ENCODE measurements at places on chromosomes 5 and 9.

- DNase-seq = no peak
These were observed 205.6 kb downstream of the GADD45G start for GRCh38 chr9:89810431-89810830.

- DNase-seq = no peak
These were observed 155.6 kb downstream of the CRB2 start for GRCh38 chr9:123511326-123512277.

GRCh38 chr5:139294374-139295165 is 1.0 kb downstream of the MATR3 start:
- peak; percentile 94 for DNase-seq

DNA sequence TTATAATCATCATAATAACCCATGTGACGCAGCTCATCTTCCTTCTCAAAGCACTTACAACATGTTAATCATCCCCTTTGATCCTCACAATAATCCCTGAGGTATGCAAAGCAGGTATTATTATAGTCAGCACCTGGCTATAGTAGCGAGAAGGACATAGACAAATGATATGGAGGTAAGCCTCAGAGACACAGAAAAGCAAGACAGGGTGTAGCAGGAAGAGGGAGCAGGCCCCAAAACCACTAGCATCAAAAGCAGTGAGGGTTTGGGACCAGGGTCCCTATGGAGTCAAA is 139.2 kb upstream of the SLC30A5 start:
- peak; percentile 21 for DNase-seq

- no peak for DNase-seq
These were observed 26.4 kb downstream of the NCS1 start for GRCh38 chr9:130198501-130199179.

- no peak for DNase-seq
These were observed 11.1 kb downstream of the URM1 start for GRCh38 chr9:128382261-128382660.

GRCh38 chr5:138623053-138623452 is 47.9 kb upstream of the HSPA9 start:
- DNase-seq = no peak

GRCh38 chr9:107161338-107161737 is 121.7 kb upstream of the RAD23B start:
- no peak for DNase-seq

DNA sequence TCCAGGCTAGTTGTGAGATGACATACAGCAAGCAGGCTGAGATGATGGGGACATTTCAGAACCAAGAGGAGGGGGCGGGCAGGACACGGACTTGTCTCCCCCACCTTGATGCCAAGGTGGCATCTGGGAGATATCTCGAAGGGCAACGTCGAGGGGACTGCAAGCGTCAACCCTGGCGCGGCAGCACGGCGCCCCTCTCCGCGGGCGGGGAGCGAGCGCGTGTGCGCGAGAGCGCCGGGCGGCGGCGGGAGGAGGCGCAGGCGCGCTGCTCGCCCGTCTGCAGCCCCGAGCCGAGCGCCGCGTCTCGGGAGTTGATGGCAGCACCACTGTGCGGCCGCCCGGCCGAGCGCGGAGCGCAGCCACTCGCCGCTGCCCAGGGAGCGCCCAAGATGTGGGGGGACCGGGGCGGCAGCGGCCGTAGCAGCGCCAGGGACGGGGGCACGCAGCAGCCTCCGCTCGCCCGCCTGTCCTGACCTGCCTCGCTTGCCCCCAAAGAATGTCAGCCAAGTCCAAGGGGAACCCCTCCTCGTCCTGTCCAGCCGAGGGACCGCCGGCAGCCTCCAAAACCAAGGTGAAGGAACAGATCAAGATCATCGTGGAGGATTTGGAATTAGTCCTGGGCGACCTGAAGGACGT is at the start of gene PRR16:
Gene PRR16 (plus strand): TSS at position 310 of the 636 bp plus-strand sequence.
- DNase-seq = no peak

DNA sequence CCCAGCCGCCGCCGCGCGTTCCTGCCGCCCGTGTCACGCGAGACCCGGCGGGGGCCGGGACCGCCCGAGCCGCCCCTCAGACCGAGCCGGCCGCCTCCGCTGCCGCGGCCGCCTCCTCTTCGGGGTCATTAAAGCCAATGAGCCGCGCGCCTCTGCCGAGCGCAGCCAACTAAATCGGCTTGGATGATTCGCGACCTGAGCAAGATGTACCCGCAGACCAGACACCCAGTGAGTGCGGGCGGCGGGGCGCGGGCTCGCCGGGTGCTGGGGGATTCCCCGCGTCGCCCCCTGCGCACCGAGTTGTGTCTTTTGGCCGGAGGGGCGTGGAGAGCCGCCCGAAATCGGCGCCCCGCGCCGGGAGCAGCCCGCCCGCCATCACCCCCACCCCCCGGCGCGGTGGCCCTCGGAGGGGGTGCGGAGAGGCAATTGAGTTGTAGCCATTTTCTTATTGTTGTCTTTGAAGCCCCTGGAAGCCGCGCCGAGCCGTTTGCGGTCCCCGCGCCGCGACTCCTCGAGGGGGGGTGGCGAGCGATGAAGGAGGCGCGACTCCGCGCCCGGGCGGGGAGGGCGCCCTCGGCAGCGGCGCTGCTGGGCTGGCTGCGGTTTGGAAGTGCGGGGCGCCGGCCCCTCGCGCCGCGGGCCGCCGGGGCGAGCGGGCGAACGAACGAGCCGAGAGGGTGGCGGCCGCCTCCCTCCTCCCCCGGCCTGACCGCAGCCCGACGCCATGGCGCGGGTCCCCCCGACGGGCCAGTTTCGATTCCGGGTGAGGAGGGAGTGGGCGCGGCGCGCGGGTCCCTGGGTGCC is 1.0 kb downstream of the TLE4 start:
- peak; percentile 91 for DNase-seq

DNA sequence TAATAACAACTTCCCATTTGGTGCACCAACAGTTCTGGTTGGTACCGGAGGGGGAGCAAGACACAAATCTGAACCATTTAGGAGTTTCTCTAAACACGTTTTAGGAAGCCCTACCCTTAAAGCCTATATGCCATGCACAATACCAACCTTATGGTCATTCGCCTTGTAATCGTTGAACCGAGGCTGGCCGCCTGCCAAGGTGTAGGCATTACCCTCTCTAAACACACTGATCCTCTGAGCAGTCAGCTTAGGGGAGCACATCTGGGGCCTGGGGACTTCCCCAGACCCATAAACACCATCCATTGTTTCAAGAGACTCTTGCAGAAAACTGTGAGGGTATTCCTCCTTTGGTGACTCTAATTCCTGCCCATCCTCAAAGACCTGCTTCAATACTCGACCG is 328 bp downstream of the GRXCR2 start:
- DNase-seq = no peak

- DNase-seq = no peak
These were observed 390.8 kb upstream of the PTGER4 start for GRCh38 chr5:40288800-40289485.

- DNase-seq = no peak
These were observed 24.8 kb upstream of the OTP start for GRCh38 chr5:77663090-77663863.

- DNase-seq = no peak
These were observed 42.3 kb upstream of the DMAC1 start for GRCh38 chr9:7841831-7842230.

DNA sequence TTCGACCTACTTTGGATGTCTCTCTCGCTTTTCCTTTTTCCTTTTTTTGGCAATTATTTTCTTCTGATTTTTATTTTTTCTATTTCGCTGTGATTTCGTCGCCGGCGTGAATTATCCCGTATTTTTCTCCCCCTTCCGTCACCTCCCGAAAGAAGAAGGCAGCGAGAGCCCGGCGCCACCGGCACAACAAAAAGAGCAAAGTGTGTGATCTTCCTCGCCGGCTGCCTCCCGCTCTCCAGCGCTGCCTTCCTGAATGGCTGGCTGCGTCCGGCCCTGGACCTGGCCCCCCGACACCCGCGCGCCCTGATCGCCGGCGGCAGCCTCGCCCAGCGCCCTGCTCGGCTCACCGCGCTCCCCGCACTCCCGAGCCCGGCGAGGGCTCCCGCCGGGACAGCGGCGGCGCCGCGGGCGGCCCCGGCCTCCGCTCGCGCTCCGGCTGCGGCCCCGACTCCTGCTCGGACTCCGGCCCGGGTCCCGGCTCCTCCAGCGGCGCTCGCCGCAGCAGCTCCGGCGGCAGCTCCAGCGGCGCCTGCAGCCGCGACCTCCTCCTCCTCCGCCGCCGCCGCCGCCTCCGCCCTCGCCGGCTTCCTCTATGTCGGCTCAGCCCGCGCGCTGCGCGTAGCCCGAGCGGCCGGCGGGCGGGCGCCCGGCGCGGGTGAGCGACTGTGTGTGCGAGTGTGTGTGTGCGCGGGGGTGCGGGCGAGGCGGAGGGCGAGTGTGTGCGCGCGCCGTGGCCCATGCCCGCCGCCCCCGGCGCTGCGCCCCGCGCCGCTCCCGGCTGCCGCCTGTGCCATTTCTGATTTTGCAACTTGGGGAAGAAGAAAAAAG is 960 bp downstream of the NR2F1 start:
- peak; percentile 90 for DNase-seq

DNA sequence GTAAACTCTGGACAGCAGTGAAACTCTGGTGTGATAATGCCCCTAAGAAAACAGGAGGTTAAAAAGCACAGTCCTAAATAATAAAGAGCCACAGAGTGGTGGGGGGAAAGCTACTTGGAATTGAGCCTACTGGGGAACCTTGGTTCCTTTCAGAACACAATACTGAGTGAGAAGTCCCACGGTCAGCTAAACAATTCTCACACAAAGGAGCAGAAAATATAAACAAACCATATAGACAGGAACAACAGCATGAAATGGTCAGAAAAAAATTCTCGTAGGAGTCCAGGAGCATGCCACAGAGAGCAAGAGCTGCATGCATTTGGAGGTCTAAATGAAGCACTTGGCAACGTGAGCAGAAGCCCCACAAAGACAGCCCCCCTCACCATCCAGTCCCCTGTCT is 56.0 kb downstream of the TEK start:
- DNase-seq = peak; percentile 4

GRCh38 chr5:150350524-150351344 is 6.8 kb upstream of the TCOF1 start:
- peak; percentile 94 for DNase-seq

DNA sequence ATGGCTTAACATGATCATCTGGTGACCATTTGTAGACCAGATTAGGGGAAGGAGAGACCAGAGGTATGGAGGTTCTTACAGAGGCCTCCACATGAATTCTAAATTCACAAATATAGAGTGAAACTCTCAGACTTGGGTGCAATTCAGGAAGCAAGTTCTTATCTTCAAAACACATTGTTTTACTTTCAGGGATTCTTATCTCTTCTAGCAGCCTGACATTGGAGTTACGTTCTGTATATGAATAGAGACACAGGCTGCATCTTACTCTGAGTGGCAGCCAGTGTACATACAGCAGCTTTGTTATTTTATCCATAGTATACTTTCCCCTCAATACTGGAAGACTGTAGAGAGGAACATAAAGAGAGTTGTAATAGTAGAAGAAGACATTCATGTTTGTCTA is 1331.7 kb upstream of the WWC1 start:
- DNase-seq = no peak

GRCh38 chr9:134978272-134978671 is 60.6 kb upstream of the FCN1 start:
- no peak for DNase-seq

DNA sequence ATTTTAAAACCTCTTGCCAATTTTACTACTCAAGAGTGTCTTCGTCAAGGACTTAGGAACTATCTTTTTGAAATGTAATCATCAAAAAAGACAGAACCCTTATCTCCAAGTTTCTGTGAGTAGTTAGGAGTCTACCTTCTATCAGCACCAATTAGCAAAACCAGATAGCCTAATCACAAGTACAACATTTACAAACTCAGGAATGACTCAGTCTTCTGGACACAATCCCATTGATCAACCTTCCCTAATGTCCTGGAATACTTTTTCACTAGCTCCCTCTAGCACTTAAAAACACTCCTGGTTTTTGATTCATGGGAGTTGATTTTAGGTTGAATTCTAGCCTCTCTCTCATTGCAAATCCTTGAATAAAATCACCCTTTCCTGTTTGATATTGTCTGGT is 680.7 kb downstream of the PRR16 start:
- no peak for DNase-seq

DNA sequence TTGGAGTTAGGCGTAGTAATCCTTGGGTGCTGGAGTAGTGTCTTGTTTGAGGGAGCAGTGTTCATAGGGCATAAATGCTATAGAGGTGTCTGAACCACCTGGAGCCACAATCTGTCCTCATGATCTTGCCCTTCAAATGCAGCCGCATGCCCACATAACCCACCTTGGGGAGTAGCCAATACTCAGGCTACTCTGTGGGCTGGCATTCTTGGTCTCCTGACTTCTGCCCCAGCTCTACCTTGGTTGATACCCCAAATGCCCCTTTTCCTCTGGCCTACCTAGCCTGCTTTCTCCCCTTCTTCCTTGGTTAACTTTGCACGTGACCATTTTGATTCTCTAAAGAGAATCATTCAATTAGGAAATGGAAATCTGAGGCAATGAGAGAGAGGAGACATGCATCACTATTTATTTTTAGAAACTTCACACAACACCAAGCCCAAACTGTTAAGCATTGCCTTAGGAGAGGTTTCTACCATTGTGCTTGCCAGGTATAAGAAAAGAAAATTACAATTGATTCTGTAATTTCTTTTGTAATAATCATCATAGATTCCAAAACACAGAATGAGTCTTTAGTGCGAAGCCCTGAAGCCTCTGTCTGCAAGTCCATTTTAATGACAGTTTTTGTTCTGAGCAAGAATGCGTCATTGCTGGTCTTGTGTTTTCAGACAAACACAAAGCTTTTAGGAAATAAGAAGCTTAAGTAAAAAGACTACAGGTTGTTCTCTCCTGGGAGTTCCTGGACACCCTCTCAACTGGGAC is 135.2 kb downstream of the C9orf152 start:
- no peak for DNase-seq

GRCh38 chr5:131794586-131794985 is 2.2 kb downstream of the FNIP1 start:
- DNase-seq = no peak

- no peak for DNase-seq
These were observed 1.4 kb upstream of the ERGIC1 start for GRCh38 chr5:172832383-172833315.

DNA sequence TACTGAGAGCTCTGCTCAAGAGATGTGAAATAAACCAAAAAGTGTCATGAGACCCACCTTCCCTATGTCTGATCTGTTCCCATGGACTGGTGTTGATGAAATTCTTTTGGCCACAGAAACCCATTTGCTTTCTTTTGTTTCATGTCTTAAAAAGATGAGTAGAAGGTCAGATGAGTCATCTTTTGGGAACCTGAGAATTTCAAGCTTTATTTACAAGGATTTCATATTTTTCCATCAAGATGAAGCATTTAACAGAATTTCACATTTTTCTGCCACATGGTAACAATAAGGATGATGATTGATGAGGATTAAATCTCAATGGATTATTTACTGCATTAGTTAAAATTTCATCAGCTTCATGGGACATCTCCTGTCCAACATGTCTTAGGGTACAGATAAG is 337.8 kb downstream of the DEPDC1B start:
- no peak for DNase-seq

GRCh38 chr9:137544176-137544760 is 5.9 kb downstream of the PNPLA7 start:
- DNase-seq = no peak

- DNase-seq = no peak
These were observed 204.4 kb upstream of the IER5L start for GRCh38 chr9:129382281-129383018.

DNA sequence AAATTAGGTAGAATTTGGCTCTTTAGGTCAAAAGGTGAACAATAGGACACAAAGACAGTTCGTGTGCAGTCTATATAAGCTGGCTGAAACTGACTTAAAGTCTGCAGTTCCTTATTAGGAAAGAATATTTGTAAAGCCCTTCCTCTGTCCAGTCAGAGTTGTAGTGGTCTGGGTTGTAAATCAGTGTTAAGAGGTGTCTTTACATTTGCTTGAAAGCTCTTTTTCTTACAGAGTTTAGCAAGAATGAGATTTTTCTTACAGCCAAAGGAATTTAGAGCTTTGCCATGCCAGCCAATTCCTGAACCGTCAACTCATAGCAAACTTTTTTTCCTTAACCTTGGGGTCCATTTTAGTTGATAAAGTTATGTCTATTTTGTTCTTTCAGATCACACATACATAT is 786.1 kb upstream of the CTNND2 start:
- no peak for DNase-seq
